Forelimb muscle (tissue), 1 donor: ENCODE measurements at places on chromosomes 4 and X. TPM values are rescaled to one million over a fixed set of nuclear protein-coding genes. Genes with fewer than 3 reads are reported as not detected.

TLR7 gene
- 0.67 TPM for polyA plus RNA-seq

SPRY1 gene
- polyA plus RNA-seq: 147 TPM

ADH1C gene
- 5.9 TPM for polyA plus RNA-seq

GK2 gene
- not detected for polyA plus RNA-seq

DNA sequence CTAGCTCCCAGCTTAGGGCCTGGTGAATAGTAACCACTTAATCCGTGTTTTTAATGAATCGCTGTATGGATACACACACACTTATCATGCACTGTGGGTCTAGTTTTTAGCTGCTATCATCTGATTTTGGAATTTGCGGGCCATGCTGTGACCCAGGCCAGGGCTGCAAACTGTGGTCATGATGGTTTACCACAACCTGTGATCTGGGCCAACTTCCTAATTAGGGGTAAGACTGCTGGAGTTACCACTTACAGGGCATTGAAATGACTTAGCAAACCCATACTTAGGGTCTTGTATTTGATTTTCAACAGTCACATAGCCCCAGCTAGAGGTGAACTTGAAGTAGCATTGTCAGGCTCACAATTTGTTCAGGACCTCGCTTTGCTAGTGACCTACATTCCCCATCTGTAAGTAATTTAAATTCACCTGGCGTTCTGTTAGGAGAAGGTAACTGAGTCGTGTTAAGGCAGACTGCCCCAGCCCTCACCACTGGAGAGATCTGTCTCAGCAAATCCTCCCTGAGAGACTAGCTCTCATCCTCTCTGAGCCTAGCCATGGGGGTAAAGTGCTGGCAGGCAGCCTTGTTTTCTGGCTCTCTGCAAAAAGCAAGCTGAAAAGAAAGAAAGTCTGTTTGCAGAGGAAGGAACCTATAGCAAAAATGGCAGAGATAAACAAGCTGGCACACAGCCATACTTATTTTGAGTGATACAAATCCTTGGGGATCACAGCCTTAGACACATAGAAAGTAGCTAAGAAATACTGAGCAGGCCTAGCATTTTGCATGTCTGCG, 33.8 kb upstream of the EGFL6 start:
- DNase-seq: no peak

- DNase-seq: no peak
Measured at GRCh38 chr4:38024206-38024509, 64.0 kb downstream of the PTTG2 start.

- peak; percentile 67 for DNase-seq
Measured at GRCh38 chr4:100285121-100285520, 94.9 kb upstream of the DDIT4L start.

DNA sequence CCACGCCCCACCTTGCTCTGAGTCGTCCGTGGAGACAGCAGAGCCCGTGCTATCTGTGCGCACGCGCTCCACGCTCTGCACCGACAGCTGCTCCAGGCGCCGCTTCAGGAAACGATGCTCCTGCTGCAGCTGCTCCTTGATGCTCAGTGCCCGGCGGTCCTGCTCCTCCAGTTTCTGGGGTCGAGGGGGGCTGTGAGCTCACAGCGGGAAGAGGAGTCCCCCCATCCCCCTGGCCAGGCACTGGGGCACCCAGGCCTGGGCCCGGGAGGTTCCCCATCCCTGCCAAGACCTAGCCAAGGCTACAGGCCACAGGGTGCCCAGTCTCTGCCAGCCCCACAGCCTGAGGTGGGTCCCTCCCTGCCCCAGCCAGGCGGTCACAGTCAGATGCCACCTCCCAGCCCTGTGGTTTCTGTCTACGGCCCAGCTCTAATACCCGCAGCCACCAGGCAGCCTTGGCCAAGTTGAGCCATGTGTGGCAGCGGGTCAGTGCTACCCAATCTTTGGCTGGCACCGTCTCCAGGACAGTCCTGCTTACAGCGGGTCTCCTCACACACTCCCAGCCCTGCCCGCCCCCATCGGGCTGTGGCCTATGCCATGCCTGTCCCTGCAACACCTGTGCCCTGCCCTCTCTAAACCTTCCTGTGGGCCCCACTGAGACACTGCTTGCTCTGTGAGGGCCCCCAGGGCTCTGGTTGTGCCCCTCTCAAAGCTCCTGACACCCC, 9.3 kb upstream of the HAUS3 start:
- DNase-seq: no peak

- no peak for DNase-seq
Measured at GRCh38 chr4:144531841-144532240, 114.1 kb upstream of the HHIP start.

DNA sequence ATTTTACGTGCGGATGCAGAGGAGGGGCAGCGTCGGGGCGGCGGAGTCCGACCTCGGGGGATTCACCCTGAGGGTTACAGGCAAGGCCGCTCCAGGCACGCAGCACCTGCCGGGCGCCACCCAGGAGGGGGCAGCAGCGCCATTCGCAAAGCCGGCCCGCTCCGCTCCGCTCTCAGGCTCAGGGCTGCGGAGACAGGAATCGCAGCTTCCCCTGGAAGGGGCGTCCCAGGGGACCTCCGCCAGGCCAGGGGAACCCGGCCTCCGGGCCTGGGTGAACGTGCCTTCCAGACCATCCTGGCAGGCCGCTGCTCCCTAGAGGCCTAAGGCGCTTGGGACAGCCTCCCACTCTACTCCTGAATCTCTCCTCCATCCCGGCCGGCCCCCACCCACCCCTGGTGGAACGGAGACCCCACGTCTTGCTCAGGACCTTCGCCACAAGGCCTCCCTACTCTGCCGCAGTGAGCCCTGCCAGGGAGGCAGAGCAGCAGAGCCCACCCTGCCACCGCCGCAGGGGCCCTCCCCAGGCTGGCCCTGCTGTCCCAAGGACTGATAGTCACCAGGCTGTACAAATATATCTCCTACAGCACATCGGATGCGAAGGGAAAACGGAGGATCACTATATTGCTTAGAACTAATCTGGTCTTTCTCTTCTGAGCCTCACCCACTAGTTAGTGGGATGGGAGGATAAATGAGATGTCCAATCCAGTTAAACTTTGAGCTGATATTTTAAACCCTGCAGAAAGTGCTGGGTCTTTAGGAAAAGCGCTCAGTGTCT, 115.0 kb downstream of the SMIM20 start:
- no peak for DNase-seq

- DNase-seq: no peak
Measured at GRCh38 chrX:64379924-64380323, 15.3 kb downstream of the MTMR8 start.

GRCh38 chrX:52280812-52281211, 88.0 kb upstream of the XAGE2 start:
- DNase-seq: no peak

DNA sequence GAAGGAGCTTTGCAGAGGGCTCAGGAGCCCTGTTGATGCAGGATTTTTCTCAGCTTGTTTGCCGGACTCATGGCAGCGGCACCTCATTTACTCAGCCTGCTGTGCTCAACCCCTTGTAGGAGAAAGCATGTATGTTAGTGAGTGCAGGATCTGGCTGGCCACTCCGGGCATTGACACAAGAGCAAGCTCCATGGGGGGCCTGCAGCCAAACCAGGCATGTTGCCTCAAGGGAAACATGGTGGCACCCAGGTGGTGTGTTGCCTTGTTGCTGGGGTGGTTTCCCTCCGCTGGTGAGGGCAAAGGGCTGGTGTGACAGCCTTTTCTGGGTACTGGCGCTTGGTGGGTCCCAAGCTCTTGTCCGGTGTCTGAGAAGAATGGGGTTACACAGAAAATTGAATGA, 189.3 kb upstream of the ANXA3 start:
- no peak for DNase-seq

DNA sequence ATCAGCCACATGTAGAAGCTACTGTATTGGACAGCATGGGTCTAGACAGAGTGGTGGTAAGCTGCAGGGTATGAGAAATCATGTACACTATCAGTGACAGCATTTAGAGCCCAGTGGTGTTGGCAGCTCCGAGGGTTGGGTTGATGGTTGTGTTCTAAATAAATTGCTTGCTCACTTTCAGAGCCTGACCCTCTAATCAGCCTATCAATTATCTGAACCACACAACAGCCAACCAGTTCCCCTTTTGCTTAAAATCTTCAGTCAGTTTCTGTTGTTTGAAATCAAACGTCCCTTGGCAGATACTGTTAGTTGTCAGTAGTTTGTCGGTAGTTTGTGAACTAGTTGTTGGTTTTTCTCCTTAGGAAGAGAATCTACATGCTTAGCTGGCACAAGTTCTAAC, 99.8 kb upstream of the RAI2 start:
- DNase-seq: no peak
